ENCODE measurements at places on chromosomes 1 and 21.

GRCh38 chr1:235940285-235940684, 73.6 kb upstream of the LYST start:
- no peak for DNase-seq

DNA sequence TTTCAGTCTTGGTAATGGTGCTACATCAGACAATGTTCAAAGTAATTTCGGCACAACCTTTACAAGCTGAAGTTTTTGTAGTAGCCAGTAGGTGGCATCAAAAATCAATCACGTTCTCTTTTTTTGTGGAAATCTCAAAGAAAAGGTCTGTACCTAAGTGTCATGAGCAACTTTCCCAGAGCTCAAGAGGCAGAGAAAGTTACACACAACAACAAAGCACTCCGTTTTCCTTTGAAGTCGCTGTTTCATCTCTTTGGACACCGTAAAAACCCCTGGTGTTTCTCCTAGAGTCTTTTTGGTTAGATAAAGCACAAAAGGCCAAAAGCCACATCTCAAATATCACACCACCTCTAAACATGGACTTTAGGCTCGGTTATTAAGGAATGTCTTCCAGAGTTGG, 131.6 kb downstream of the LHX8 start:
- DNase-seq = no peak

DNA sequence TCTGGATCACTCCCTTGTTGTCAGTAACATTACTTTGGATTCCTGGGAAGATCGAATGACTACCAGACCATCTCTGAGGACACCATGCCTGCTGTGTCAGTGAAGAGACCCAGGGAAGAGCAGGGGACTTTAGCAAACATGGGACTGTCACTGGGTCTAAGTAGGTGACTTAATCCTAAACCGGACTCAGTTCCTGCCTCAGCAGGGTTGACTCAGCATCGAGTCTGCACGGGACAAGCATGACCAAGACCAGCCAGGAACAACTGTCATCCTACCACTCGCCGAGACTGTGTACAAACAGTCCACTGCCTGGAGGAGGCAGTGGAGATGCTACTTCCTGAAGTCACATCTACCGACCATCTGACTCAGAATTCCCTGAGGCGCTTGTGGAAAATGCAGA, 53.2 kb upstream of the RAB4A start:
- DNase-seq = no peak

DNA sequence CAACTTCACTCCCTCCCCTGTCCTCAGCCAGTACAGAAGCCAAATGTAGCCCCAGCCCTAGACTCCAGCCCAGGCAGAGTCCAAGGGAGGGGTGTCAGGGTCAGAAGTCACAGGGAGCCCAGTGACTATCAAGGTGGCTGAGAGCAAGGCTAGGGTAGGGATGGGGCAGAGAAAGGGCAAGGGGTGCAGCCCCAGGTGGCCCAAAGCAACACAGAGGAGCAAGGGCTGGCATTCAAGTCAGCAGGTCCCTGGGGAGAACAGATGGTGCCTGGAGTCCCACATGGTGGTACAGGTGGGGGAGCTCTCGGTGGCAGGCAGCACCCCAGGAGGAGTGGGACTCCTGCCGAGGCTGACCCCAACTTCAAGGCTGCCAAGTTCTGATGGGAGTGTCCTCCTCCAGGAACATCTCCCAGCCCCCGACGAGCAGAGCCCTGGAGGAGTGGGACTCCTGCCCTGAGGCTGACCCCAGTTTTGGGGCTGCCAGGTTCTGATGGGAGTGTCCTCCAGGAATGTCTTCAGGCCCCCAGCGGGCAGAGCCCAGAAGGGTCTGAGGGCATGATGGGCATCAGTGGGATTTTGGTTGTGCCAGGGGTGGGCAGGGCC, 3.7 kb upstream of the DVL1 start:
- DNase-seq = no peak

DNA sequence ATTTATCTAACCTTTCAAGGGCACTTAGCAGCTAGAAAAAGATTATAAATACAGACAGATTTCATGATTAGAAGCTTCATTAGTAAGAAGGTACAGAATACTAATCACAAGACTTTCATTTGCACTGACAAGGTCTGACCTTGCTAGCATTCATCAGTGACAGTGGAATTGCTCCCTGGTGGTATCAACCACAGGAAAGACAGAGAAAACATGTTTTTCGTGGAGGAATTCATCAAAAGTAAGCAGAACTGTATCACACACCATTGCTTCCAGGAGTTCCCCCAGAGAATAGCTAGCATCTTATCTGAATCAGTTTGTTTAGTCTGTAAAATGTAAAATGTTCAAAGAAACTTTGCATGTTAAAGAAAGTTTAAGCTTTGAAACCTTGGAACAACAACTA, 20.6 kb upstream of the CRB1 start:
- no peak for DNase-seq

DNA sequence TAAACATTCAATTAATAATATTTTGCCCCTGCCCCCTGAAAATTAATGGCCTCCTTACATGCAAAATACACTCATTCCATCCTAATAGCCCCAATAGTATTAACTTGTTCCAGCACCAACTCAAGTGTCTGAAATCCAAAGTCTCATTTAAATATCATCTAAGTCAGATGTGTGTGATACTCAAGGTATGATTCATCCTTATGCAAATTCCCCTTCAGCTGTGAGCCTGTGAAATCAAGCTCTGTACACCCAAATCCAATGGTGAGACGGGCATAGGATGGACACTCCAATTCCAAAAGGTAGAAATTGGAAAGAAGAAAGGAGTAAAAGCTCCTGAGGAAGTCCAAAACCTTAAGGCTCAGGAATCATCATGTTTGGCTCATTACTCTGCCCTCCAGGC, 83.5 kb downstream of the HHAT start:
- DNase-seq = no peak

GRCh38 chr1:43533584-43533983, 2.9 kb downstream of the PTPRF start:
- no peak for DNase-seq

DNA sequence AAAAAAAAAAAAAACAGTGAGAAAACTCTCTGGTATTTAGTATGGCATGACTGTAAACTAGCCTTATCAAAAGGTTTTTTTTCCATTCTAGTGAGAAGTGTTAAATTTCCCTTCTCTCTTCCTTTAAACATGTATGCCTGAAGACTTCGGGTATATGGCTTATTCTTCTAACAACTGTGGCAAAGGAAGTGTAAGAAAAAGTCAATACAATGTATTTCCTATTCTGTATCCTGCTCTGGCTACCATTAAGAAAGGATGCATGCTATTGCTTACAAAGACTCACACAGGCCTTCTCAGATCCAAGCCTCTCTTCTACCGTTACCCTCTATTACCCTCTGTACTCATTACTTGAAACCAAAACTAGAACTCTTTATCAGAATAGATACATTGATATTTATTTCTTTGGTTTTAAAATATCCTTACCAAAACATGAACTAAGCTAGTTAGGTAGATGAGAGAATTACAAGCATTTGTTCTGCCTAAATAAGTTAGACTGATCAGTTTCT, 8.4 kb downstream of the CEPT1 start:
- DNase-seq = no peak

DNA sequence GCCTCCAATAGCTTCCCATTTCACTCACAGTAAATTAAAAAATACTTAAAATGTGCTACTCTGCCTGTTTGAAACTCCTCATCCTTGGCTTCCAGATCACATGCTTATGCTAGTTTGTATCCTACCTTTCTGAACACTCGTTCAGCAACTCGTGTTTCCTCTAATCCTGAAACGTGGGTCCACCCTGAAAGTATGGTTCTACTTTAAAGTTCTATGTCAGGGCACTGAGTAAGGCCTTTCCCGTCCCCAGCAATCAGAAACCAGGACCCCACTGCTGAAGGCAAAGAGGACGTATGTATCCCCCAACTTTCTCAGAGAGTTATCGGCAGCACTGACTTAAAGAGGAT, 419 bp upstream of the TSEN15 start:
- DNase-seq = no peak

DNA sequence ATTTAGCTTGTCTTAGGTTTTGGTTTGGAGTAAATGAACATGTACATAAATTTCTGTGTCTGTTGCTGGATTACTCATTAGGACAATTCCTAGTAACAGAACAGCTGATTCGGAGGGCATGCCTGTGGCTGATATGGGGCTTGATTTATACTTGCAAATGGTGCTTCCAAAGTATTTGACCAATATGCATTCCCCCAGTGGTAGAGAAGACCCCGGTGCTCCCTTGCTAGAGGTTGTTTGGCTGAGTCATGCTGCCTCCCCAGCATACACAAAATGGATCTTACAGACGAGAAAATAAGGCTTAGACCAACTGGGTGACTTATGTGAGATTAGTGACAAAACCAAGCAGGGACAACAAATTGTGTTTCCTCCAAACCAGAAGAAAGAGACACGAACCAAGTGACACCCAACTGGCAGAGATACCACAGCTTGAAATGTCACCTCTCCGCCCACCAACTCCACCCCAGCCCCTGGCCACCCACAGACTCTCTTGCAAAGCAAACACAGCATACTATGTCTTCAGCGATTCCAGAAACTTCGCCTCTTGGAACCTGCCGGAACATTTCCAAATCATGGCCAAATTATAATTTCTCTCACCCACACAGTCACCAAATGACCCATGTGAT, 75.9 kb upstream of the ETS2 start:
- DNase-seq = no peak

- DNase-seq = no peak
Observed at GRCh38 chr1:94113589-94114226, 7.2 kb downstream of the ABCA4 start.

GRCh38 chr1:191901651-191902050, 256.6 kb upstream of the RGS18 start:
- no peak for DNase-seq

DNA sequence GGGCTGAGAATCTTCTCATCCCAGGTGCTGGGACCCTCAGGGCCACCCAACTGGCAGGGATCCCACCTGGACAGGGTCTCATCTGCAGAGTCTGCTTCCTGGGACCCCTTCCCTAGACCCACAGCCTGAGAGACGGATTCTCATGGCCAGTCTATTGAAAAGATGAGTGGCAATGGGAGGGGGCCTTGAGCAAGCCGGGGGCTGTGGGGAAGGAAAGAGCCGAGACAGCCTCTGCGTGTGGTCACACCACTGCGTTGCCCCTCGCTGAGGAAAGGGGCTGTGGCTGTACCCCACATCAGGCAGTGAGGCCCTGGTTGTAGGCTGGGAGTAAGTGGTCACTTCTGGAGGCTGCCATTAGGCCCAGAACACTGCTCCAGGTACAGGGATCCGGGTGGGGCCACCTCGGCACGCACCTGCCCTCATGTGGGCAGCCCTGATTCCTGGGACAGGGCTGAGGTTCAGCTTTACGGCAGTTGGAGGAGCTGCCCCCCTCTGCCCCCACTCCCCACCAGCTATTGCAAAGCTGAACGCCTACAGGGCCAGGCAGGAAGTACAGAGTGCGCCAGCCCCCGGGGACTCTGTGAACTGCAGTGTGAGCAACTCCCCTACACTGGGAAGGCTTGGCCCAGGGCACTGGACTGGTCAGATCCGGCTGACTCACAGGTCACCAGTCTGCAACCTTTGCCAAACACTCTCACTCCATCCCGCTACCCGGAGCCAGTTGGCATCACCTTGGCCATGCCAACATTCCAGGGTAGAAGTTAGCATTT, 106.9 kb downstream of the RIPK4 start:
- DNase-seq = no peak

- DNase-seq = no peak
Observed at GRCh38 chr1:183234660-183235476, 48.8 kb downstream of the LAMC2 start.

GRCh38 chr1:231279081-231279480, 38.1 kb downstream of the GNPAT start:
- no peak for DNase-seq

GRCh38 chr1:13682444-13682843, 17.5 kb upstream of the PRDM2 start:
- DNase-seq = no peak

DNA sequence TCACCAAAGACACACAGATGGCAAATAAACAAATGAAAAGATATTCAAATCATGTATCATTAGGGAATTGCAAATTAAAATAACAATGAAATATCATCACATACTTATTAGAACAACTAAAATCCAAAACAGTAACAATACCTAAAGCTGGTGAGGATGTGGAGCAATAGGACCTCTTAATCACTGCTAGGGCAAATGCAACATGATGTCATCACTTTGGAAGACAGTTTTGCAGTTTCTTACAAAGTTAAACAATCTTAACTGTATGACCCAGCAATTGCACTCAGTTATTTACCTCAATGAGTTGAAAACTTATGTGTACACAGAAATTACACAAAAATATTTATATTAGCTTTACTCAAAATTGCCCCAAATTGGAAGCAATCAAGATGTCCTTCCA, 47.3 kb downstream of the SELENOF start:
- DNase-seq = no peak

GRCh38 chr1:101181930-101182329, 54.9 kb upstream of the S1PR1 start:
- DNase-seq = no peak

DNA sequence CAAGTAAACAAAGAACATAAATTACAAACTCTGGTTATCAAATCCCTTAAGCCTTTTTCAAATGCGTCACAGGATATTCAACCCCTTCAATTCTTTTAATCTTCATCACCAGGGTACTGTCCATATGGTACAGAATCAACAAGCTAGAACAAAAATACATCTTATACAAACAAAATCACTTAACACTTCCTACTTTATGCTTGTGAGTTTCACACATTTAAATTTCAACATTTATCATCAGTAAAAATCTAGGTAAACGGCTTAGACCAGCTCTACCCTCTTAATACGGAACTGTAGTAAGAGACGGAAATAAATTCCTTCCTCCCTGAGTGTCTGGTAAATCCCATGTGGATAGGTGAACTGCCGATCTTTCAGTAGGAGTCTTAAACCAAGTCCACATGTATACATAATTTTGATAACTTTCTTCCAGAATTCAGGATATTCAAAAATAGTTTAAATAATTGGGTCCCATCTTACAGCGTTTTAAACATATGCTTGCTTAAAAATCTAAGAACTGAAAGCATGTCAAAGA, 1.0 kb downstream of the CCDC181 start:
- no peak for DNase-seq

- no peak for DNase-seq
Observed at GRCh38 chr1:65425697-65426096, 5.2 kb downstream of the LEPR start.

- DNase-seq = no peak
Observed at GRCh38 chr21:25944672-25945213, 210.0 kb downstream of the GABPA start.

GRCh38 chr1:201217851-201218250, 27.2 kb downstream of the IGFN1 start:
- no peak for DNase-seq

- no peak for DNase-seq
Observed at GRCh38 chr21:43273016-43273707, 104.4 kb downstream of the CRYAA start.

All from stimulated activated CD8-positive, alpha-beta memory T cell treated with anti-CD3 and anti-CD28 coated beads, Interleukin-12 subunit alpha, Interleukin-12 subunit beta, amount 100 ng/mL, for 1 hour (primary cell).